ENCODE measurements at places on chromosomes 12 and 14. TPM values are rescaled to one million over a fixed set of nuclear protein-coding genes. Genes with fewer than 3 reads are reported as not detected.

SLC2A3 gene
- total RNA-seq, result 50.5 TPM

OTUB2 gene
- total RNA-seq, result 4.9 TPM

NOS1 gene
- 4.9 TPM for total RNA-seq

FUT8 gene
- total RNA-seq, result 197 TPM

REP15 gene
- 0.82 TPM for total RNA-seq
